ENCODE measurements at places on chromosomes 6 and 20.
A peak's percentile ranks its signal among the peaks of the same experiment; 100 is the strongest.

DNA sequence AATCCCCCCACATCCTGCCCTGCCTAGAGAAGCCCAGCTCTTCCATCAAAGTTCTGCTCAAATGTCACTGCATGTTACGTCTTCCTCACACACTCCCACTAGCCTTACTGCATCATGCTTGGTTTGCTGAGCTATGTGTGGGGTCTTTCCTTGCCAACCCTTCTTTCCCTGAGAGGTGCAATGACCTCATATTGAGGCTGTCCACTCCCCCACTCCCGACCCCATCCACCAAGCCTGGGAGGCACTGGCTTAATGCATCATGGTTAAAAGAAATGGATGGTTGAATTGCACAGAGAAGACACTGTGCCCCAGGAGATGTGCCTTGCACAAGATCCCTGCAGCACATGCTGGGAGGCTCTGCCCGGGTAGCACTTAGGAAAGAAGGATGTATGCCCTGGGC is 7.7 kb upstream of the IRF4 start:
- DNase-seq = no peak

- no peak for DNase-seq
Measured at GRCh38 chr6:134678436-134678889, 271.4 kb downstream of the ALDH8A1 start.

GRCh38 chr6:26222571-26222970 is 135.3 kb downstream of the HFE start:
- no peak for DNase-seq

- DNase-seq = no peak
Measured at GRCh38 chr6:146901940-146902816, 302.0 kb upstream of the STXBP5 start.

GRCh38 chr6:135286962-135287538 is 105.9 kb downstream of the MYB start:
- no peak for DNase-seq

DNA sequence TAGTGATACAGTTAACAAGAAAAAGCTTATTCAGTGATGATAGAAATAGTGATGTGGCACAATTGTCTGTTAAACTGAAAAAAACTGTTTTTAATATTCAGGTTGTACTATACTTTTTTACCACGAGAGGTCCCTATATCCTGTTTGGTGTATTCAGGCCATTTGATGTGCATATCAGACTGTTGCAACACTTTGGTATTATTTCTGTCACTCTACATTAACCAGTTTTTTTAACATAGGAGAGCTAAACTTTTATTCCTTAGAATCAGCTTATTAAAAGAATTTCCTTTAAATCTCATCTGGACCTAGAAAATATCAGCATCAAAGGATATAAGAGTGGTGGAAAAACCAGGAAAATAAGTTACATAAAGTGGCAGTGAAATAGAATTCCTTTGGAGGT is 36.8 kb downstream of the TSPYL4 start:
- DNase-seq = peak; percentile 19

Data from NCI-H748 treated with DMSO at 0.1 percent for 48 hours (cell line).